Osteoblast (primary cell): ENCODE measurements at places on chromosomes 3 and 15. TPM values are rescaled to one million over a fixed set of nuclear protein-coding genes. Genes with fewer than 3 reads are reported as not detected.

ADAMTSL3 gene
- 0.29 and 0.72 TPM in 2 replicates for total RNA-seq

GABRR3 gene
- not detected in 2 replicates for total RNA-seq

SLC28A2 gene
- not detected in 2 replicates for total RNA-seq

AMIGO3 gene
- total RNA-seq: 0.29 and 1.8 TPM in 2 replicates

TM6SF1 gene
- total RNA-seq: 0.29 and 0.36 TPM in 2 replicates

CADM2 gene
- total RNA-seq: 0.29 TPM in 1 of 2 replicates, not detected in the other

CPNE9 gene
- not detected in 2 replicates for total RNA-seq

RYR3 gene
- total RNA-seq: not detected in 2 replicates
